Heart left ventricle (tissue), 16 donors: ENCODE measurements at places on chromosomes 6 and 20. TPM values are rescaled to one million over a fixed set of nuclear protein-coding genes. Genes with fewer than 3 reads are reported as not detected.

DNA sequence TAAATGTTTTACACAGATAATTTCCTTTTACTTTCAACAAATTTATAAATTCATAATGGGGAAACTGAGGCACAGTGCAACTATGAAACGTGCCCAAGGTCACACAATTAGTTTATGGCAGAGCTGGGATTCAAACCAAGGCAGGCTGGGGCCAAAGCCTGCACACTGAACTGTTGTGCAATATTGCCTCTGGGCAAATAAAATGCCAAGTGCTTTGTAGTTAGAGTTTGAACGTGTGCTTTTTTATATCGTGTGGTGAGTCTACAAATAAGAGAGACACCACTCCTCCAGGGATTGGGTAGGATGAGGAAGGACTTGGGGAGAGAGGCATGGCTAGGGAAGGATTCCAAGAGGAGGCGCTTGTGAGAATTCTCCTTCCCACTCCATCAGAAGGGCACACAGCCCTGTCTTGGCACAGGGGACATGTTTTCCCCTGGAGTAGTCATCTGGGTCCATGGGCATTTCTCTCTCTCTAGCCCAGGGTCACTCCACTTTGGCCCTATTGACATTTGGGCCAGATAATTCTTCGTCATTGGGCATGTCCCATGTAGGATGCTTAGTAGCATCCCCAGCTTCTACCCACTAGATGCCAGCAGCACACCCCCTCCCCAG lies 2.8 kb upstream of the CDH22 start:
- no peak for DNase-seq

GRCh38 chr6:28336284-28337120 lies 554 bp upstream of the ZSCAN31 start:
- no peak for DNase-seq

DNA sequence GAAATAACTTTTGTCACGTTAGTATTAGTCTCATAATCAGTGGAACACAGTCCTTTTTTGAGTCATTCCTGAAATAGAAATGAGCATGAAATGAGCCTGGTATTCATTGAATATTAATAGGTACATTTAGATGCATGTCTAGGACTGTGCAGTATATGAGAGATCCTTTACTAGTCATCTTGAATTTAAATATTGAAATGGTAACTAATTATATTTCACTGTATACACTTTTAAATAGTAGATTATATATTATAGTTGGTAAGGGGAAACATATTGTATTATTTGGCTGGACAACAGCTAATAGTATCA lies 59.4 kb downstream of the RSPO3 start:
- DNase-seq: no peak

- DNase-seq: no peak
These were observed 29.8 kb upstream of the MRPS18A start for GRCh38 chr6:43717389-43717788.

DNA sequence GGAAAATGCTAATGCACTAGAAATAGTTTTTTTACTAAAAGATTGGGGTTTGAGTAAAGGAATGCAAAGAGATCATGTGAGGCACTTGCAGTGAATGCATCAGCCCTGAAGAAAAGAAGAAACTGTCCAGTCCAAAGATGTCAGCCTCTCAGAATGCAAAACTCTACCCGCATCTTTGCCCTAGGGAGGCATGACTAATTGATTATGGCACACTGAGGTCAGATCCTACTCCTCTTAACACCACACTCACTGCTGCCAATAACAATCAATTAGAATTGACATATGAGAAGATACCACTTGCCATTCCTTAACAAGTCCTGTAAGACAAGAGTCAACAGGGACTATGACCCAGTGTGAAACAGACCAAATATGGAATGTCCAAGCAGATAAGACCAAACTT lies 262.3 kb upstream of the PLN start:
- no peak for DNase-seq

- no peak for DNase-seq
These were observed 38.4 kb downstream of the KIF3B start for GRCh38 chr20:32315891-32316290.

DNA sequence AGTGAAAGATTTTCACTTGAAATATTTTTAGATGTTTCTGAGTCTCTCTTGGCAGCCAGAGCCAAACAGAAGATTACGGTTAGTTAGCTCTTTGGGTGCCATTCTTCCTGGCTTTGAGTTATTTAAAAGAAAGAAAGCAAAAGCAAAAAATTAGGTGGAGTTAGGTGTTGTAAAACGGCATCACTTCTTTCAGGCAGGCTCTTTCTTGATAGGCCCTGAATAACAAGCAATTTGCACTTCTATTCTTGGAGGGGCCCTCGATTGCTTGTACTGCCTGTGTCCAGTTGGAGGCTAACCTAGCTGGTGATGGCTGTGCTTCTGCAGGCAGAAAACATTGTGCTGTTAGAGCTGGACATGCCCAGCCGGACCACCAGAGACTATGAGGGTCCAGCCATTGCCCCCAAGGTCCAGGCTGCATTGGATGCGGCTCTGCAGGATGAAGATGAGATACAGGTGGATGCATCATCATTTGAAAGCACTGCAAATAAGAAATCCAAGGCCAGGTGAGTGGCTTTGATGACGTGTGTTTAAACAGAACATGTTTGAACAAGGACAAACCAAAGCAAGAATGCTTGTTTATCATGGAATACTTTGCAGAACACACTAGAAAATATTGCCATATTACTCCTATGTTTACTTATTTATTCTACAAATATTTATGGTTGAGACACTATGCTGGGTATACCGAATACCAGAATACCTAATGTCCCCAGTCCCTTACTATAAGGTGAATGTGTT lies 28.1 kb upstream of the ASXL1 start:
- no peak for DNase-seq

DNA sequence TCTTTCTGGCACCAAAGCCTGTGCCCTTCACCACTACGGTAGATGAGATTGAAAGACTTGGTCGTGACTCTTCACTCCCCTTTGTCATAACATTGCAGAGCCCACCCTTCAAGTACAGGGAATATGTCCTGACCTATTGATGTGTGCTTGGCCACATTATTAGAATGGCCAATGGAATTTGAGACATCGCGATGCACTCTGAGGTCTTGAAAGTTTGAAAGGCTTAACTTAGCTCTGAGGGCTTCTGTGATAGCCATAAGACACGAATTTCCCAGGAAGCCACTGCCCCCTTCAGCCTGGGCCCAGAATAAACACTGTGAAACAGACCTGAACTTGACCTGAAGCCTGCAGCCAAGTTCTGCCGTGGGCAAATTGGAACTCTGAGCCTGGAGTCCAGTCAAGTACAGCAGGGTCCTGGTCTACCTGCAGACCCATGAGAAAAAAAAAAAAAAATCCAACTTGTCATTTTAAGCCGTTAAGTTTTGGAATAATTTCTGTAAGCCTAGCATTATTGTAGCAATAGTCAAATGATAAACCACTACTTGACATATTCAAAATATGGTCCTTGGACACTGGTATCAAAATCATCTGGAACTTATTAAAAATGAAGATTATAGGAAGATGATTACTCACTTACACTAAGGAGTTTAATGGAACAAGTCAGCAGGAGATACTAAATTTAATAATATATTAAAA lies 36.9 kb upstream of the TRAF3IP2 start:
- peak; percentile 62 for DNase-seq

- peak; percentile 54 for DNase-seq
These were observed 480.7 kb downstream of the RFPL4B start for GRCh38 chr6:112827793-112828192.

Gene MYT1
- 0.11 TPM for polyA plus RNA-seq

Gene MAP3K7
- polyA plus RNA-seq: 11.9 TPM
